Stimulated activated CD4-positive, alpha-beta T cell treated with anti-CD3 and anti-CD28 coated beads, Interleukin-15, amount 100 ng/mL, for 48 hours (primary cell): ENCODE measurements at places on chromosomes 2 and 18.

DNA sequence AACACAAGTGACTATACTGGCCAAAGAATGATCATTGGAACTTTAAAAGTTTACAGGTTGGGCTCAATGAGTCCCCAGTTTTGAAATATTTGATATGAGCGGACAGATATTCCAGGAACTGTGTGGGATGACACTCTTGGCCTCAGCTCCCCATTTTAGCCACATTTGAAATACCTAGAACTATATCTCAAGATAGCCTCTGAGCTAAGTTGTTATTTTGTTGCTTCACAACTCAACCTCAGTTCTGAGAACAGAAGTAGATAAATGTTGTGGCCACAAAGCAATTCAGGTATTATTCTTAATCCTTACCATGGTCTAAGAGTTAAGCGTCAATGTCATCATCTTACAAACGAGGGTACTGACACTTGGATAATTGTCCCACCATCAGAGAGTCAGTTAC, 172.2 kb upstream of the SETBP1 start:
- DNase-seq = no peak

GRCh38 chr2:146370826-146371225, 1474.0 kb upstream of the ACVR2A start:
- DNase-seq = no peak

DNA sequence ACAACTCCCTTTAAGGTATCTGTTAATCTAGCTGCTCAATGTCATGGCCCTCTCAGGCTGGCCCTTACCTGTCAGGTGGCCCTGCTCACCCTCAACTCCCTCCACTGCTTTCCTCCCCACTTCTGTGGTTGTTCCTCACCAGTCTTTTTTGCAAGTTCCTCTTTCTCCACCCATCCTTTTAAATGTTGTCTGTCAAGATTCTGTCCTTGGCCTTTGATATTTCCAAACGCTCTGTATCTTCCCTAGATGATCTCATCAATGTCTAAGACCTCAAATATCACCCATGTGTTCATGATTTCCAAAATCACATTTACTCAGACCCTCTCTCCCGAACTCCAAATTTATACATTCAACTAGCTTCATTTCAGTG, 3.5 kb downstream of the PTPN2 start:
- no peak for DNase-seq

DNA sequence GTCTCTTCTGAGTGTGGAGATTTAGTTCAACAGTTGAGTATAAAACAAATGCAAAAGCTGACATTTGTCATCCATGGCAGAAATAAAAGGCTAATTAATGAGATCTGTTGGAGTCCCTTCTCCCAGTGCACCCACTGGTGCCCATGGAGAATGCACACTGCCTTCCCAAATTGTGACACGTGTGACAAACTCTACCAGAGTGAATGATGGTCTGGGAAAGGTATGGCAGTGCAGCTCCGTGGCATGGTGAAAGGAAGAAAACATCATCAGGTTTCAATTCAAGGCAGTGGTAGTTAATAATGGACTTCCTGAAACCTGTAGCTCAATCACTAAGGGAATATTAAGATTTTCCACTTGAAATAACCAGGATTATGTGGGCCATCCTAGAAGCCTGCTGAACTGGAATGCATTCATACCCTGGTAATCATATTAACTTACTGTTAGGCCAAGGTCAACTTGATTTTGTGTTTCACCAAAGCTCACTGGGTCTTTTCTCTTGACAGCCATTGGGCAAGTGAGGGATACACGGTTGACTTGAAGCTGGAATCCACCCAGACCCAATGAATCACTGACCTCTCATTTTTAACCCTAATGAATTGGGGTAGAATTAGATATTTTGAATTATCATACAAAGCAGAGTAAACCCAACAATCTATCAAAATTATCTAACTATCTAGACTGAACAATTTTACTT, 167.6 kb downstream of the AFF3 start:
- no peak for DNase-seq

DNA sequence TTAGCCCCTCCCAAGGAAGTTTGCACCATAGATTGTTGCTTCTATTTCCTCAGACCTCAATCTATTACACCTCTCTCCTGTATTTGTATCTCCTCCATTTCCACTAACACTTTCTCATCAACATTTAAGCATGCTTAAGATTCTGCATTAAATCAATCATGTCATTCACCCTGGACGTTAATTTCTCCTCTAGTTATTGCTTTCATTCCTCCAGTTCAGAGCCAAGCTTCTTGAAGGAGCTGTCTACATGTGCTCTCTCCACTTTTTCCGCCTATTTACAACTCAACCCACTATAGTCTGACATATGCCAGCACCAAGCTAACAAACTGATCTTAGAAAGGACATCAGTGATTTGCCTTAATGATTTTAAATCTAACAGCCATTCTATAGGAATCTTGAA, 99.5 kb downstream of the OLA1 start:
- DNase-seq = no peak

GRCh38 chr2:177281400-177282180, 17.1 kb upstream of the NFE2L2 start:
- no peak for DNase-seq

- no peak for DNase-seq
Observed at GRCh38 chr2:59787095-59787494, 766.4 kb downstream of the BCL11A start.

DNA sequence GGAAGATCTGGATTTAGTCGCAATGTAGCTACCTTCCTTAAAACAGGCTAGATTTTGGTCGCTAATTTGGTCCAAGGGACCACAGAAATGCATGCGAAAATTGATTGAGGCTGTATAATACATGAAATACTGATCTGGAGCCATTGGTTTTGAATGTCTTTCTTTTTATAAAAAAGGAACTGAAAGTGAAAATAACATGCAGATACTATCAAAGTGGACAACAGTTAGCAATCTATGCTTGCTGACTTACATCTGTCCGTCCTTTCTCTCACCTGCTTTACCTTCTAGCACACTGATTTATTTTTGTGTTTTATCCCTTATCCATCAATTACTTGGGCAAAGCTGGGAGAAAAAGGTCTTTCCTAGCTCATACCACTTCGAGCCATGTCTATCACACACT, 1459.8 kb upstream of the ACVR2A start:
- DNase-seq = no peak

DNA sequence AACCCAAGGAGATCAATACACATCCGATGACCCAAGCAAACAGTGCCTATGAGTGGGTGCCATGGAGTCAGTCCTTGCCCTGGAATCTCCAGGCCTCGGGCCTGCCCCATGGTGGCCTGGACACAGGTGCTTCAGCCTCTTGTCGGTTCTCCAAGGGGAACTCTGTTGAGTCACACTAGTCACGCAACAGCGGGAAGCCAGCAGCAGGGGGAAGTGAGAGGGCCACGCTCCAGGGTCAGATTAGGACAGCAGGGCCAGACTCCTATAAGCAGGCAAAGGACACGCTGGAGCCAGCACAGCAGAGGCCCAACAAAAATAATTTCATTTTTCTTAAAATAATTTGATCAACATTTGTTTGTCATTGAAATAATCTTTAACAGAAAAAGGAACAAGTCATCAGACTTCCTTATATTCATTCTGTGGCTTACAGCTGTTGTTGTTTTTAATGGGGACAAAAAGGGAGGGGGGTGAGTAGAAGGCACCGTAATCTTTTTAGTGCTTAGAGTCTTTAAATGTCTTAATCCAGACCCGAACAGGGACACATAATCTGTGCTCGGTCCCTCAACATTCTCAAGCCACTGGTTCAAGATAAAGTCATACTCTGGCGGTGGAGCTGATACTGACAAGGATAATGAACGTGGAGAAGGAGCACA, 16.4 kb upstream of the ARMC9 start:
- no peak for DNase-seq

DNA sequence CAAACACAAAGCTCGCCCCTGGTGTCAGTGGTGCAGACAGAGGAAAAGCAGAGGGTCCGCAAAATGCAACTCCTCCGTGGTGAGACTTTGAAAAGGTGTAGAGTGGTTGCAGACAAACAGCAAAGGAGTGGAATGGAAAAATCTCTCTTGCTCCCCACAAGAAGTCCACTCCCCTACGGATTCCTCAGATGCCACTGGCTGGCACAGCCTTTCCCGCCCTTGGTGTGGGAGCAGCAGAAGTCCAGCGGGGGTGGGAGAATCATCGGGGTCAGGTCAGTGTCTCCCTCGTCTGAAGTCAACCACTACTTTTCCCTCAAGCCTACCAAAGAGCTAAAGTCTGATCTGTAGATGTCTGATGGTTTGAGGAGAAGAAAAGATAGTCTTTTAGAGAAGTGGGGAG, 22.3 kb upstream of the B3GNT7 start:
- no peak for DNase-seq

- DNase-seq = no peak
Observed at GRCh38 chr2:183011743-183012142, 26.5 kb downstream of the NCKAP1 start.

DNA sequence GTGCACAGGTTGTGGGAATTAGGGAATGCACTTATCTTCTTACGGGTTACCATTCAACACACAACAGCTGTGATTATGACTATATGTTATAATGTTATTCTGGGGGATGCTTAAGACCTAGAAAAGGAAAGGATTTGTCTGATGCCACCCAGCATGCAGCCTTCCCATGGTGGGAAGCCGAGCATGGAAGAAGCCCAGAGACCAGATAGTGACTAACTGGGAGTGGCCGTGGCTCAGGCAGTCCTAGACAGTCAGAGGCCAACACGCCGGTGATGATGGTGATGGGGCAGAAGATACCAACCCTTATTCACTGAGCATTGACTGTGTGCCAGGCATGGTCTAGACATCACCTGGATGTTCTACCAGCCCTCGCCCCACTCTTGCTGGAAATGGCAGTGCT, 35.9 kb downstream of the CYRIA start:
- DNase-seq = no peak

- no peak for DNase-seq
Observed at GRCh38 chr2:73272270-73272669, 12.0 kb downstream of the FBXO41 start.

GRCh38 chr2:56133441-56133840, 50.3 kb upstream of the CCDC85A start:
- DNase-seq = no peak

DNA sequence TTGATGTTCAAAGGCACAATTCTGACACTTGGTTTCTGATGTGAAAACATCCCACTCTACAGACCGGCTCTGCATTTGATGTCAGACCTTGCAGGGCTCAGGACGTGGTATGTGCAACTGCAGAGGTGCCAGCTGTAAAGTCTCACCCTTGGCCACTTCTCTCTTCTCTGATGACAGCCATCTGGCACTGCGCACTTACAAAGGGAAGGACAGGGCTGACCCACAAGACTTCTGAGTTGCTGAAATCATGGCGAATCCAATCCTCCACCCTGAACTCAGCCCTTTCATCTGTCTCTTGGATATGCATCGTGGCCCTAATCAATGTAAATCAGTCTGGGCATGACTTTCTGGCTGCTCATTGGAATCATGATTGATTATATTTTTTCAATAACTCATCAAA, 82.5 kb downstream of the SEPTIN10 start:
- no peak for DNase-seq

- no peak for DNase-seq
Observed at GRCh38 chr2:143933946-143934569, 585.9 kb downstream of the ZEB2 start.

- no peak for DNase-seq
Observed at GRCh38 chr18:43587538-43588153, 310.4 kb upstream of the SYT4 start.

DNA sequence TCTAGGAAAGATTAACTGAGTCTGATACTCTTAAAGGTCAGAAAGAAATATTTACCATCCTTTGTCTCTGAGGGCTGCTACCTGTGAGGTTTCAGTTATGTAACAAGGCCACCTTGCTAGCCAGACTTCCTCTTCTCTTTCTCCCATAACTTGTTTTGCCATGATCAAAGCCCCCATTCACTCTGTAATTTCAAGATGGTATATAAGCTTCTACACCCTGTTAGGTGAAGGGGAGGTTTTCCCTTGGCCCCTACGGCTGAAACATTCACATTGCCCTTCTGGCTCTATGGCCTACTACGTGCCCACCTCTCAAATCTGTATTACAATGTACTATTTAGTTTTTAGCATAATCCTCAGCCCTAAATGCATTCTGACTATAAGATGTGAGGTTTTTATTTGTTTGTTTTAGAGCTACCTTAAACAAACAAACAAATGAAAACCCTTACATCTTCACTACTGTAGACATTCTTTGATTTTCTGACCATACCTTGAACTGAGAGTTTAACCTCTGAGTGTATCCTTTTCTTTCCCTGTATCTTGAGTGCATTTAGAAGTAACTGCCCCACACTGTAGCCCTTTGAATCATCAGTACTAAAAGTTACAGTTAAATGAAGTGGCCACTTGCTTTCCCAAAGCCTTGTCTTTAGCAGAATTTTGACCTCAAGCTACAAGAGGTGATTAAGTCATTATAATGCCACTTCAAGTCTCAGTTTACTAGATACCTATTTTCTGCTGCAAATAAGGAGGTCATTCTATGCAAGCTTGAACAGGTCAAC, 332.2 kb downstream of the SOCS6 start:
- DNase-seq = no peak

DNA sequence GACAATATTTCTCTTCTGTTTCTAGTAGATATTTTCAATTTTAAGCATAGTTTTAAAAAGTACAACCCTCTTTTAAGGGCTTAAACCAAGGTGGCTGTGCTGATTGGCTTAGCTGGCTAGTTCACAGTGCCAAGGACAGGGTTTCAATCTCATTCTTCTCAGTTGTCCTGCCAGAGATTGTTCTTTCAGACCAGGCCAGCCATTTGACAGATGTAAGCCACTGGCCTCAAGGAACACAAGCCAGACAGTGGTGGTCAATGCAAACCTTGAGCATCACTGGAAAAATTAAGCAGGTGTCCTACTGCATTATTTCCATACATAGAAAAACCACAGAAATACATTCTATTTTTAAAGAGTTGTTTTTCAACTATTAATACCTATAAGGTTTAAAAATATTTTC, 5.9 kb downstream of the RNF103 start:
- no peak for DNase-seq

- DNase-seq = no peak
Observed at GRCh38 chr18:27007880-27008279, 142.4 kb upstream of the AQP4 start.
